ENCODE measurements at places on chromosomes 2 and 18.

- DNase-seq, result no peak
These were observed 19.3 kb upstream of the CD302 start for GRCh38 chr2:159817283-159817682.

GRCh38 chr2:112149866-112150435, 11.8 kb downstream of the FBLN7 start:
- no peak for DNase-seq

DNA sequence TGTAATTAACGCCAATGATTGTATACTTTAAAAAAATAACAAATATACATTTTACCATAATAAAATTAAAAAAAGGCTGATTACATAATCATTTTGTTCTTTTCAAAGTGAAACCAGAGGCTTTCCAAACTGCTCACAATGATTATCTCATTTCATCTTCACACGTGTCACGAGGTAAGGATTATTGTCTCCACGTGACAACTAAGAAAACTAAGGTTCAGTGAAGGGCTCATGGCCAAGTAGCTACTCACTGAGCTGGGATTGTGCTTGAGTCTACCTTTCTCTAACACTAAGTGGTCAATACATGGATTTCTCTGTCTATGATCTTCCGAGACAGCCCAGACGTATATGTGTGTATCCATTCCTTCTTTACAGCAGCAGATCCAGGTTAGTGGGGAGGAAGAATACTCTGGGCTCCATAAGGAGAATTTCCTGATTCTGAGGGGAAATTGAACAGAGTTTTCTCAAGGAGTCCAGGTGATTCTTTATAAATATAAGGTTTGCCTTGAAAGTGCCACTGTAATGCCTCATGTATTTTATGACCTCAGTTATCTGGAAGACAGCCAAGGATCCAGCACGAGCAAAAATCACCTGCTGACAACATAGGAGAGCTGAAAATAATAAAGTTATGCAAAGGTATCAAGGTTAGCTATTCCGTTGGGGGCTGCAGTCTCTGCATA, 25.6 kb upstream of the ACSL3 start:
- no peak for DNase-seq

DNA sequence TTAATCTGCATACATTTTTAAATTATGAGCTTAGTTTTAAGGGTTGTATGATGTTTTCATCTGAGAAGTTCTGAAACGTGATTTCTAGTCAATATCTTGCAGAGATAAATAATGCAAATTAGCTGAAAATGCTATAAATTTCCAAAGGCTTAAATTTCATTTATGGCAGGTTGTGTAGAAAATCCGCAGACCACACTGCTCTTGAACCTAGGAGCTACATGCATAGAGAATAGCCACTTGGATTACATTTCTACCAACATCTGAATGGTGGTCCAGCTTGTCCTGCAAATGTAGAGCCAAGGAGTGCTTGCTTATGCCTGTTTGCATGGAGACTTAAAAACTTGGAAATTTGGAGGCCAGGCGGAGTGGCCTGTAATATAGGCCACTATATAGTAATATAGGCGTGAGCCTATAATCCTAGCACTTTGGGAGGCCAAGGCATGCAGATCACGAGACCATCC, 6.8 kb downstream of the MAT2A start:
- DNase-seq, result no peak

- no peak for DNase-seq
These were observed 406.6 kb downstream of the ARHGAP15 start for GRCh38 chr2:143535802-143536201.

GRCh38 chr2:16718576-16719484, 53.2 kb upstream of the CYRIA start:
- no peak for DNase-seq

DNA sequence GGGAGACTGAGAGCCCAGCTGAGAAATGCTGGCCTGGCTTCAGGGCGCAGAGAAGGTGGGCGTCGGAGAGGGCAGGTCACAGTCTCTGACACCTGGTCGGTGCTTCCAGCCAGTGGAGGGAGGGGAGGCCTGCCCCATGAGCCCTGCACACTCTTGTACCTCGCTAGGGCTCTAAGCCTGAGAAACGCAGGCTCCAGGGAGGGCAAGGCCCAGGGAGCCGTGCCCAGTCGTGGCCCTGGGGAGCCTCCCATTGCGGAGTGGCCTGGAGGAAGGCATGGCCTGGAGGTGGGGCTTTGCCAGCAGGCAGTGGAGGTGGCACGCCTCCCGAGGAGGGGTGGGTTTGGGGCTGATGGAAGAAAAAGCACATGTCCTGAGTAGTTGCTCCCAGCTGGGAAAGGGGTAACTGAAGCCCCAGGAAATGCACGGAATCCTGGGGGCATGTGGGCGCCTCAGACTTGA, 39.0 kb downstream of the MTERF4 start:
- no peak for DNase-seq

DNA sequence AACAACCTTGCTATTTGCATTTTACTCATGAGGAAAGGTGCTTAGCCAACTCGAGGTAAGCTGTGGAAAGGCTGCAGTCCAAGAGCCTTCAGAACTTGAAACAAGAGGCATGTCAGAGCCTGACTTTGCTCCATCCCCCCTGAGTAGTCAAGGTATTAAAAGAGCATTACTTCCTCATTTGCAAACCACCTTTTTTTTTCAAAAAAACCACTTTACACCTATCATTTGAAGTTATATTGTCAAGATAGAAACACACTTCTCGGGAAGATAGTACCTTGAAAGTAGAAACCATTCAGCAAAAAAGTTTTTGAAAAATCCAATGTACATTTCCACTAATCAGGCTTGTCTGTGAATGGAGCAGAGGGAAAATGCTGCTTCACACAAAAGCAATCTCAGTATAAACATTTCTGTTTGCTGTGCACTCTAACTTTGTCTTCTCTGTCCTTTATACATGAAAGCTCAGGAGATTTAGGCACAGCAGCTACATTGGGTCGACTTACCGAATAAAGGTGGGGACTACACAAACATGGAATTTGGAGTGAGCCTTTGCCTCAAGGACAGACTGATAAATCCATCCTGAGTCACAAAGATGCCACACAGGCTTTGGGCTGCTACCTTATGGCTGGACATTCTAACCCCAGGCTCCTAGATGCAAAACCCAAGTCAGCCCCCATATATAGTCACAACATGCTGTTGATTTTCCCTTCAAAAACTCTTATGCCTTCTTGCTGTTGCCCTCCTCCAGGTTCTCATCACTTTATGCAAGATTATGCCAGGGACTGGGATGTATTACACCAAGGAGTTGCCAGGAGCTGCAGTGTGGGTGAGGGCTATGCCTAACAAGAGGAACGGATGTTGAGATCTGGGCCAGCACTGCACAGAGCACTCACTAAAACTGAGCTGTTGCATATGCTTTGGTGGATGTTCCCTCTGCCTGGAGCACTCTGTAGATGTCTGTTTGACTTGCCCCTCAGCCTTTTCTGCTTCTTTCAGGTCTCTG, 41.4 kb upstream of the EML4 start:
- DNase-seq, result no peak

- DNase-seq, result no peak
These were observed 762.4 kb downstream of the DSC3 start for GRCh38 chr18:30280186-30280585.

DNA sequence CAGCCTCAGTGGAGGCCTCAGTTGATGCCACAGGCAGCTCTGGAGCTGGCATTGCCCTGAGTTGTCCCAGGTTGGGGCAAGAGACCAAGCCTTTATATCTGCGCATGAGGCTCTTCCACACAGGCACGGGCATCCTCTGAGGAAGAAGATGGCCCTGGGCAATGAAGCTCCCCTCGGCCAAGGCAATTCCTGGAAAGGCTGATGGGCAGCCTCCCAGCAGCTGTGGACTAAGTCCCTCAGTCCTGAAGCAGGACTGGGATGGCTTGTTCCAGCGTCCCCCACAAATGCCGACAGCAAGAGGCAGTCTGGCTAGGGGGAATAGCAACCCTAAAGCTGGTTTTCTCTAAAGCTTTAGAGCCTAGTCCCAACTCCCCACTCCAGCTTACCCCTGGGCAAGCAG, 90.0 kb downstream of the TFCP2L1 start:
- no peak for DNase-seq

GRCh38 chr2:146161256-146161882, 1641.5 kb upstream of the ZEB2 start:
- DNase-seq, result no peak

DNA sequence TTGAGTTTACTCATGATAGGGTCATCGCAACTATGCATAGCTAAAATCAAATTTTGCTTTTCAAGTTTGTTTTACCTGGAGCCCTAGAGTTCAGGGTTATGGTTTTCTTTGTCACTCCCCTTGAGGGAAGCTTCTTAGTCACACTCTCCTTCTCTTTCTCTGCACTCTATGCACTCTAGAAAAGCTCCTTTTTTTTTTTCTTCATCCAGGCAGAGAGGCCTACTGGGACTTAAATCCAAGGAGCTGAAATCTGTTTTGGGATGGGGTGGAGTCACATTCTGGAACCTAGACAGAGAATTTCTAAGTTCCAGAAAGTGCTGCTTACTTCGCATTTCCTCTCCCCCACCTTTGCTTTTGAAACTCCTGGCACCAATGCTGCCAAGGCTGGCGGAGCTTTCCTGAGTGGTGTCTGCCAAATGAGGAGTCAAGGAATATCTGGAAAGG, 19.1 kb upstream of the IL18R1 start:
- no peak for DNase-seq

DNA sequence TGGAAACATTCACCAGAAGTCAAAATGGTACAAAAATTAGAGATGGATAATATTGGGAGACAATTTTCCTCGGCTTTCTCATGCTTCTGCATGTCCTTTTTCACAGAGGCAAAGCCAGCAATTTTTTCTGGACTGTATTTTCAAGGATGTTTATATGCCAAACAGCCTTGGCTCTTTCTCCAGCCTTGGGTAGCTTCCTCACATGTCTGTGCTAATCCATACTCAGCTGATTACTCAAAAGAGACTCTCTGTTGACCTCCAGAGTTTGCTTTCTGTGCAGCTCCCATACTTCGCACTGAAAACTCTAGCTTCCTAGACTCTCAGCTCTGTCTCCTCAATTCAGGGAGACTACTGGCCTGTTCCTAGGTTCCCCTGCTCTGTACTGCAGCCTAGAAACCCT, 10.6 kb downstream of the C18orf63 start:
- DNase-seq, result no peak

DNA sequence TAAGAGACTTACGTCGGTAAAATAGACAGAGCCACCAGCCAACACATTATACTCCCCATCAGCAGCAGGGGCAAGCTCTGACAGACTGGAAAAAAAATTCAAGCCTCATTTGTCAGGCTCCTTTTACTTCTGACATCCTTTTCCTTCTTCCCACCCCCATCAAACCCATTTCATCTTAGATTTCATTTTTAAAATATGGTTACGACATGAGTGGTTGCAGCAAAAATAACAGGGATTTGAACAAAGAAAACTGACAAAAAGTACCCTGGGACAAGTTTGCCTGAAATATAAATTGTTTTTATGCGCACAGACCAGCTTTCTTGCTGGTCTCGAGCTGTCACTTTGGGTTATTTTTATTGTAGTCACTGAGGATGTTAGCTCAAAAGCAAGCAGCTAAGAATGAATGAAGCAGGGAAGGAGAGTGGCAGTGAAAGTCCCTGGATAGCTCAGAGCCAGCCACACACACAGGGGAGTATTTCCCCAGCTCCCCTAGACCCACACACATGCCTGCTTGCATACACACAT, 30.7 kb upstream of the LINC00305 start:
- no peak for DNase-seq

DNA sequence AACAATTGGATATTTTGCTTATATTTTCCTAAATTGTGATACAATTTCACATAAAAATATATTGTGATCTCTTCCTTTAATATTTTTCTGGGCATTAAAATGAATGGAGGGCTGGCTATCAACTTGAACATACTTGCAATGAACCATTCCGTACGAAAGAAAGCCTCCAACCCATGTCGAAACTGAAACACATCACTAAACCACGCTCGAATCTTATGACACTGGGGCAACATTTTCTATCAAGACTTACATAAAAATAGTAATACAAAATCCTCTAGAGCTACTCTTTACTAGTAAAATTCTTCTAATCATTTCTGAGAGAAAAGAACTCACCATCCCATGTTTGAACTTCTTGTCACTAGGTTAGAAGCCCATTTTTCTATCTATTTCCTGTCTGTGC, 132.8 kb upstream of the DOK6 start:
- no peak for DNase-seq

DNA sequence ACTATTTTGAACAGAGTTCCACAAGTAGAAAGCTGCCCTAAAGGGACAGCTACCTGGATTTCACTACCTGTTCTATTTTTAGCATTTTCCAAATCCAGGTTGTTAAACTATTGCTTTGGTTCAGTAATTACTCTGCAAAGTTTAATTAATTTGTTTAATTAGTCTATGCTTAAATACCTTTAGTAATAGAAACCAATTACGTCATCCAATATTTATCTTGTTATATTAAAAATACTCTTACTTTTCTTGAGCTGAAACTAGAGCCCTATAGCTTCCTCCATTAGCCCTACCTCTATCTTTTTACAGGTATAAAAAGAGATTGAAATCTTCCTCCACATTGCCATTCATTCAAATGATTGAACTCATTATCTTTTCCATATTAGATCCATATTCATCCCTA, 514.6 kb downstream of the DSC3 start:
- no peak for DNase-seq

DNA sequence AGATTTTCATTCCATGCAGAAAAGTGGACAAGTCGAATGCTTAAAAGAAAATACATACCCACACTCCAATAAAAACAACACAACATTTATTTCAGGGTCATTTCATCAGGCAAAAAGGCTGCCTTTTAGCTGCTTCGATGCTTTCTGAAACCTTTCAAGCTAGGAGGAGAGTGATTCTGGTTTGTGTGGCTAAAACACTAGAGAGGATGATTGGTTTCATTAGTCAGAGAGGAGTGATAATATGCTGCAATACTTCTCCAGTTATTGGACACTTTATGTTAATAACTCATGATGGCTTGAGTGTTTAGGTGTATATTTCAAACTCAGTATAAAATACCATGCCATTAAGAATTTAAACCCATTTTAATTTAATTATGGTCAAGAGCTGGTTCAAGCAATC, 614.0 kb downstream of the SLC4A3 start:
- no peak for DNase-seq

GRCh38 chr18:45708831-45709230, 15.2 kb upstream of the SLC14A1 start:
- no peak for DNase-seq

DNA sequence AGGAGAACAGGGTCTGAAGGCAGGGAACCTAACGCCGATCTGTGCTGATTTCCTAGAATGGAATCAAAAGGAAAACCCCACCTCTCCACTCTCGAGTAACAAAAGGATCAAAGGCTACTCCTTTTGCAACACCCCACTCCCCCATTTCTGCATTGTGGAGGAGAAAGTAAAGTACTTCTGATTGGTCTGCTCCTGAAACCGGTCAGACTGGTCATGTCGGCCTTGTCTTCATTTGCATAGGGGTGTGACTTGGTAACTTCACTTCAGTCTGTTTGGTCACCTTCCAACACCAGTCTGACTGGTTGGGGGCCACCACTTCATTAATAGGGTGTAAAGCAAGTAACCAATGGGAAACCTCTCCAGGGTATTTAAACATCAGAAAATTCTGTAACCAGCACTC, 771.9 kb downstream of the ERBB4 start:
- DNase-seq, result no peak

DNA sequence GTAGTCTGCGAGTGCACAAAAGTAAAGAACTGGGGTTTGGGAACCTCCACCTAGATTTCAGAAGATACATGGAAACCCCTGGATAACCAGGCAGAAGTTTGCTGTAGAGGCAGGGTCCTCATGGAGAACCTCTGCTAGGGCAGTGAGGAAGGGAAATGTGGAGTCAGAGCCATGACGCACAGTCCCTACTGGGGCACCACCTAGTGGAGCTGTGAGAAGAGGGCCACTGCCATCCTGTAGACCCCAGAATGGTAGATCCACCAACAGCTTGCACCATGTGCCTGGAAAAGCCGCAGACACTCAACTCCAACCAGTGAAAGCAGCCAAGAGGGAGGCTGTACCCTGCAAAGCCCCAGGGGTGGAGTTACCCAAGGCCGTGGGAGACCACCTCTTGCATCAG, 206.4 kb downstream of the PIEZO2 start:
- DNase-seq, result no peak

Measured in activated CD4-positive, alpha-beta T cell treated with anti-CD3 and anti-CD28 coated beads, Interleukin-2, amount 50 U/mL, for 1 hour (primary cell).